ENCODE measurements at places on chromosomes 1 and 21. TPM values are rescaled to one million over a fixed set of nuclear protein-coding genes. Genes with fewer than 3 reads are reported as not detected.
A peak's percentile ranks its signal among the peaks of the same experiment; 100 is the strongest.

The SLC27A3 gene
- 0.38 TPM for total RNA-seq

The KLF17 gene
- total RNA-seq = 0.19 TPM

The SELP gene
- total RNA-seq = not detected

DNA sequence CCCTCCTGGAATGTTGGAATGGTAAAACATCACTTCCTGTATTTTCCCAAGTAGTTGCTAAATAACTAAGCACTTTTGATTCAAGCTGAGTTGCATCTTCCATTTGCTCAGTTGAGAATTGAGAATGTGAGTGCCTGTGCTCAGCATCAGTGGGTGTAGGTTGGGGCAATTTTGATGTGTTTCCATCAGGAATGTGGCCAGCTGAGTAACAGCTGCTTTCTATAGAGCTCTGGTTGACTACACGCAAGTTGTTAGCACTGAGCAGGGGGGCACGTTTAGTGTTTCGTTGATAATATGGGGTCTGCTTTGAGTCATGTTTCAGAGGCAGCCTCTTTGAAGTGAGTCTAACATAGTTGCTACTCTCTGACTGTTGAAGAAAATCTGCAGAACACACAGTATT lies 41.5 kb downstream of the LRRC53 start:
- no peak for DNase-seq

DNA sequence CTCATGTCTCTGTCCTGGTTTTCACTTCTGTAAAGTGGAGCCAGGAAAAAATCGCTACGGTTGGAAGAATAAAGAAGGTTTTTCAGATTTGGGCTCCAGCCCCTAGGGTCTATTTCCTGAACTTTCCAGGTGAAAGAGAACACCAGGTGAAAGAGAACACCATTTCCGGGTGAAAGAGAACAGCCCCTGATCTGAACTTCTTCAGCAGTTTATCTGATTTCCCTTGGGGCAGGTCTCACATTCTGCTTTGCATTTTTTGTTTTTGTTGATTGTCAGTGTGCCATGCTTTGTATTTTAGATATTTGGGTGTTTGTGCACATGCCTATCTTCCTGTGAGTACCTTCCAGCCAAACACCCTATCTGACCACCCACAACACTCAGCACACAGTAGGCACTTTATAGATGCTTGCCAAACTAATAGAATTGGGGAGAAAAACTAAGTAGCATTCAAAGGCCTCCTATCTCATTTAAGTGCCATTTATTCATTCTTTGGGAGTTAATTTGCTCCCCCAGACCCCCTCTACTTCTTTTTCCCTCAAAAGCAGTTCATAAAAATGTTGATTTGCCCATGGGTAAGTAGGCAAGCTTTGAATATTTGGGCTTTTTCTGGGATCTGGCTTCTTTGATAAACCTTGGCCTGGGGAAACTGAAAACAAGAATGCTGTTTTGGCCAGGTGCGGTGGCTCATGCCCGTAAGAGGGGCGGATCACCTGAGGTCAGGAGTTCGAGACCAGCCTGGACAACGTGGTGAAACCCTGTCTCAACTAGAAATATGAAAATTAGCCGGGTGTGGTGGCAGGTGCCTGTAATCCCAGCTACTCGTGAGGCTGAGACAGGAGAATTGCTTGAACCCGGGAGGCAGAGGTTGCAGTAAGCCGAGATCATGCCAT lies 2.2 kb downstream of the NAV1 start:
- no peak for DNase-seq

- DNase-seq = peak; percentile 67
Measured at GRCh38 chr21:18382141-18382540, 21.4 kb downstream of the TMPRSS15 start.

- DNase-seq = no peak
Measured at GRCh38 chr1:205587581-205587980, 44.2 kb downstream of the ELK4 start.

DNA sequence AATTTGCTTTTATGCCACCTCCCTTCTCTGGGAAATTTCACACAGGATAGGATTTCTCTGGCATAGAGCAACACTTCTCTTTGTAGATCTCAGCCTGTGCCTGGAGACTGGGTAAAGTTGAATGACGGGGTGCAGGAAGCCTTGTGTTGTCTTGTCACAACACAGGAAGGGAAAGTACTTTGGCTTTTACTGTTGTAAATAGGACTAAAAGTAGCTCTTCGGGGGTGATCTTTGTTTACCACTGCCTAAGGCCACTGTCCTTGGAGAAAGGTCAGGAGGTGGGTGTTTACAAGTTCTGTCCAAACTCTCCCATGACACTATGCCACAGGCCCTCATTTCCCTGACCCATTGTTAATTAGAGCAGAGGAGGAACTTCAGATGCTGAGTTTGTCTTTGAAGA lies 139.7 kb downstream of the FGGY start:
- DNase-seq = no peak

GRCh38 chr1:48084826-48085225 lies 87.6 kb upstream of the TRABD2B start:
- DNase-seq = no peak

Data from LHCN-M2 (cell line).